ENCODE measurements at places on chromosomes 11 and 22.

DNA sequence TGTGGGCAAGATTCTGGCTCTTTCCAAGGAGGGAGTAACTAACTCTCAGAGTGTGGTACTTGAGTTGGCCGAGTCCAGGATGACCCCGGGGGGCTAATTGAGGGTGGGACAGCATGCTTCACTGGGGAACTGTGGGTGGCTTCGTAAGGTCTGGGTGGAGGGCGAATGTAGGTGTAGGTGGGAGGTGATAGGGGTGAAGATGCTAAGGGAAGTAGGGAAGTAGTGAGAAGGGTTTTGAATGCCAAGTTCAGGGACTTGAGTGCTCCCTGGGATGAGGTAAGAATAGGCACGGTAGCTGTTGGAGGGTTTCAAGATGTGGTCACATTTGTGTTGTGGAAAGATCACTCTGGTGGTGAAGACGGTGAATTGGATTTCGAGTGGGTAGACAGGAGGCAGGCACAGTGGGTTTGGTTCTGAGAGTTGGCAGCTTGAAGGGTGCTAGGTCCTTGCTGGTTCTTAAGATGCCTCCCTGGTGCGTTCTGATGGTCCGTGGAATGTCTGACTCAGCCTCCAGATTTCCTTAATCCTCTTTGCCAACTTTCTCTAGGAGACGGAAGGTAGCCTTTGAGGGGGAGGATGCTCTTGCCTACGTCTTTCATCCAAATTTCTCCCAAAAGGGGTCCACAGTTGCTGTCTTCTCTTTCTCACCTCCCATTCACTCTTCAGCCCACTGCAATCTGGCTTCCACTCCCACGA is 2.5 kb upstream of the DNAL4 start:
- DNase-seq, result no peak

DNA sequence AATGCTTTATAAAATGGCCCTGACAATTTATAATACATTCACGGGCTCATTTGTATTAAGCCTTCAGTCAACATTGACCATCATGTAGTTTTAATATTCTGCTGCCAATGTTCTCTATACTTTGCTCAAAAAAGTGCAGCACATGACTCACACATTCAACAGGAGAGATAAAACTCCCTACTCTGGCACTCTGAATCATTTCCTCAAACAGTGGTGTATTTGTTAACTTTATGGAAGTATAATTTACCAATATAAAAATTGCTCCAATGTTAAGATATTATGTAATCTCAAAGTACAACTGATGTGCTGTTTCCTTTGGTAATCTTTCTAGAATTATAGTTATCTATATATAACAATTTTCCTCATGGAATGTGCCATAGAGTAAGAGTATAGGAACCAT is 39.9 kb downstream of the MAML2 start:
- DNase-seq, result no peak

DNA sequence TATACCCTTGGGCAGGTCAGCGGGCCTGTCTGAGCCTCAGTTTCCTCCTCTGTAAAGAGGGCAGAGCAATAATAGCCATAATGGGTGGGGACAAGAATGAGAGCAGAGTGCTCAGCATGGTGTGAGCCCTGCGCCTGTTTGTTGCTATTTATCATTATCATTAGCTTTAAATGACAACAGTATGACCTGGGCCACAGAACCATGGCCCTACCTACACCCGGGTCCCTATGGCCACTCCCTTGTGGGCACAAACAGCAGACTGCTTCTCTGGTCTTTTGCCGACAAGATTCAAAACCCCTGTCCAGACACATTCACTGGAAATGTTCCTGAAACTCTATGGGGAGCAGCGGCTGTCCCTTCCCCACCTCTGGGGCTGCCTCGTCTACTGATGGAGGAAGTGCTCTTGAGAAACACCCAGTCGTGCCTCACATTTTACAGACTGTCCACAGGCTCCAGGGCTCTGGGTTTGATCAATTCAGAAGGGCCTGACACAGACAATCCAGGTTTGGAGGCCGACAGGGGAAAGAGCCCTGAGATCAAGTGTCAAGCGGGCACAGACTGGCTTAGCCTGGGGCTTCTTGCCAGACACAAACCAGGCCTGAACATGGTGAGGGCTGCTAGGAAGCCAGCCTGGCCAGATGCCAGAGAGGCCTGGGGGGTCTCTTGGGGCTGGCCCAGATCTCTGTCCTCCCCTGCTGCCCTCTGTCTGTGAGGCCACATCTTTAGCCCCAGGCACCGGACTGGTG is 112.5 kb upstream of the CD82 start:
- peak; percentile 73 for DNase-seq

DNA sequence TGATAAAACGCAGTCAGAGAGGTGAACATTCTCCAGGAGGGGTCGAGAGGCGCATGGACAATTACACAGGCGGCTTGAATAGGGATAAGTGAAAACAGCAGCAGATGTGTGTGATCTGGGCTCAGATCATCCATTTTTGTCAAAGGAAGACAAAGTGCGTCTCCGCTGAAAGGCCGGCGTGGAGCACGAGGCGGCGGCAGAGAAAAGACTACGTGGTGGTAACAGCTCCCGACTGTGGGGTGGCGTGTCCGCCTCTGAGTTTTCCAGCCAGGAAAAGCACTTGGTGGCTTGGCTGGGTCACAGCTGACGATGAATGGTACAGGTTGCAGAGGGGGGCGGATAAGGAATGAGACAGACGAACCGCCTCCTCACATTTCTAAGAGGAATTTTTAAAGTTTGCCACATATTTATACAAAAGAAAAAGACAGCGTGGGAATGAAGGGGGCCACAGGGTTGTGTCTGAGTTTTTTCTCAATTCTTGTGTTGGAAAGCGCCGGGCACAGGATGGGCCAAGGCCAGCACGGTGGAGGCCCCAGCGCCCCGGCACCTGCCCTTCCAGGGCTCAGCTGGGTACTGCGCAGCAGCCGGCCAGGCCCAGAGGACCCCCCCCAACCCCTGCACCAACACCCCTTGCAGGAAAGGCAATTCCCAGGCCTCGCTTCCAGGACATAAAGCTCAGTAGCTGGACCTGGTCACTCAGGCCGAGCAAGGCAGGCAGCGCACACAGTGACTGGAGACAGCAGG is 80.4 kb downstream of the TRMU start:
- DNase-seq, result no peak

GRCh38 chr22:31343235-31344191 is 2.6 kb downstream of the PATZ1 start:
- no peak for DNase-seq

DNA sequence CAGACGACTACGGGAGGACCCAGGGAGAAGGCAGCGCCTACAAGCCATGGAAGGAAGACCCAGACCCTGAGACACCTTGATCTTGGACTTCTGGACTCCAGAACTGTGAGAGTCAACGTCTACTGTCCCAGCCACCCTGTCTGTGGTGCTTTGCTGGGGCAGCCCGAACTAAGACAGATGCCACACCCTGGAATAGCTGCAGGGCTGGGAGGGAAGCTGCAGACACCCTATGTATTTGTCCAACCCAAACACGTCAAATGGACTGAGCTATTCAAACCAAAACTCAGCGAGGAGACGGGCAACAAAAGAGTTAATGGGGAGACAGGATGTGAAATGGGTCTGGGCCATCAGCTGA is 169.3 kb downstream of the CTTN start:
- no peak for DNase-seq

DNA sequence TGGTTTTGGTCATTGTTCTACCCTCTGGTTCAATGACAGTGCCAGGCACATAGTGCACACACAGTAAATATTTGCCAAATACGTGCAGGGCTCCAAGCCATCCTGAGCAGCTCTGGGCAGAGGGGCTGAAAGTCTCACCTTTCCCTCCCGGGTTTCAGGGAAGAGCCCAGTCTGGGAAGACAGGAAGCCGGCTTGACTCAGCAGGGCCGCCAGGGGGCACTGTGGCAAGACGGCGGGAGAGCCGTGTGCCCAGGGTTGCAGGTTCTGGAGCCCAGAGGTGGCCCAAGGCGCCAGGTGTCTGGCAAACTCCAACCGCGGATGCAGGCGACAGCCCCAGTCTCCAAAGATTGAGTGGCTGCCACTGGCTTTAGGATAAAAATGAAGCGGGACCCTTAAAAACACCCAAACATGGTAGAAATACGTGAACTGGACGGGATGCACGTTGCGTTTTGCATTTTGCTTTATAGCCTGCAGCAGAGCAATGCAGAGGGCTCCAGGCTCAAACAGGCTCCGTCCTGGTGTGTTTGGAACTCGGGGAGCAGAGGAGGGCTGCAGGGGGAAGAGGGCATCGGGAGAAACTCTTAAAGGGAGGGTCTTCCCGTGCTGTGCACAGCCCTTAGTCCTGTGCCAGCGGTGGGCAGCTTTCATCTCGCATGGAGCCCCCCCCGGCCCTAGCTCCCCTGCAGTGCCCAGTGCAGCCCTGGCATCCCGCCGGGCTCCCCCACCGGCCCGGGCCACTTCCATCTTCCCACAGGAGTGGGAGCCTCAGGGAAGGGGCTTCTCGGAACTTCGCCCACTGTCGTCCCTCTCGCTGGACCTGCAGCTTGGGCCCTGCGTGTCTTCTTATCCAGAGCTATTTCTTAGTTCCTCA is 10.7 kb downstream of the KRTAP5-5 start:
- DNase-seq, result no peak

DNA sequence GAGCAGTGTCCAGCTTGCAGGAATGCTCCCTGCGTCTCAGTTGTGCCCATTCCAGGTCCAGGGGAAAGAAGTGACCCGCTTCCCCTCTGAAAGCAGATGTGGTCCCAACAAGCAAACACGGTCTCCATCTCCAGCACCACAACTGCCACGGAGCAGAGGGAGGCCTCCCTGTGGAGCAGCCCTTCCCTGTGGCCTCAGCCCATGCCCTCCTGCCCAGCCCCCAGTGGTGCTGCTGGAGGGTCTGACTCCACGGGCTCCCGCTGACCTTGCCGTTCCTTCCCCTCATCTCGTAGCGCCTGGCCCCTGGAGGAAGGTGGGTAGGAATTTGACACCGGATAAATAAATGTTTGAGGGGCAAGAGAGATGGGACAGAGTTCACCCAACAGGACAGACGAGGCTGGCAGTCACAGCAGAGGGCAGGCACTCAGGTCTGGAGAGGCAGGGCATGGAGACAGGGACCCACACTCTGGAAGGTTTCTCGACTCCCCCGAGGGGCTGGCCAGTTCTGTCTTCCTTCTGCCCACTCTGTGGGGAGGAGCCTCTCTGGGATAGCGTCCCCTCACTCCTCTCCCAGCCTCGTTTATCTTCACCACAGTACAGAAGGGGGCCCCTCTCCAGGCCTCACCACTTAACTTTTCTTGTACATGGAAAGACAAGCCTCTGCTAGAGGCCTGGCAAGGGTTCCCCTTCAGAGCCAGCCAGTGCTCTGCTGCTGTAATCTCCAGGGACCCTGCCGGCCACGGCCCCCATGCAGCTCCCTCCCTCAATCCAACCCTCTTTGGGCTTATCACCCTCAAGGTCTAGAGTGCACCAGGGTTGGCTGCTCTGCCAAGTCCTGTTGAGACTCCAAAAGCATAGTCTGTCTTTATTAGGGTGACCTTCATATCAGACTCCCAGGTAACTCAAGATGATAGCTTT is 7.5 kb upstream of the ST3GAL4 start:
- no peak for DNase-seq

Measured in mesenteric fat pad (tissue), 1 donor.